Activated CD4-positive, alpha-beta T cell treated with anti-CD3 and anti-CD28 coated beads for 1 hour (primary cell): ENCODE measurements at places on chromosomes 11 and 22.

GRCh38 chr11:97143463-97143862 lies 753.6 kb downstream of the JRKL start:
- DNase-seq: no peak

DNA sequence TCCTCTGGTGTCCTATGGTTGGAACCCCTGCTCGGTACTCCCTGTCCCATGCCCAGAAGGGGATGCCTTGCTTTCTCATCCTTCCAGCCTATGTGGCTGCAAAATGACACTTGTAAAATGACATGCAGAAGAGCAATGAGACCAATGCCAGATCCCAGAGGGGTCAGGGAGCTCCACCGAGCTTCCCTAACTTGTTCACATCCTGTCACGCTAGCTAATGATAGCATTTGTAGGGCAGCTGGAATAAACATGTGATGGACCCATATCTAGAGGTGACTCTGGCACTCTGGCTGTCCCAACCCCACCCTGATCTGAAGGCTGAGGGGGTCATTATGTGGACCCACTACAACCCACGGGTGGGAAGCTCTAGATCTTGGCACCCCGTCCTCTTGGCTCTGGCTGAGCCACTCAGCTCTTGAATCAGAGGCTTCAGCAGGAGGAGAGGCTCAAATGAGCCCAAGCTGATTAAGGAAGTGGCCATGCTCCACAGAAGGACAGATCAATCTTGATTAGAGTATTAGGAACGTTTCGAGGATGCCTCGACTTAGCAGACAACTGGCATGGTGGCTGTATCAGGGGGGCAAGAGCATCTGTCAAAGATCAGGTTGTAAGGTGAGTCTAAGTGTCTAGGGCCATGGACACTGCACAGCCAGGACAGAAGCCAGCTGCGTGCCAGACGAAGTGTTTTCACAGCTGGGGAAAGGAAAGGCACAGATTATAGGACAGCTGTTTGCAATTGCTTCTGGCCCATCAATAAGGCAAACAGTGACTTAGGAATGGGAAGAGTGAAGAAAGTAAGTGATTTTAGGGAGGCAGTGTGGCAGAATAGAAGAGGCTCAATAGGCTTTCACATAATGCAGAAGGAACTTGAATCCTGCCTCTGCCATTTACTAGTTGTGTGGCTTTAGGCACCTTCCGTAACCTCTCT lies 182.8 kb downstream of the KIRREL3 start:
- DNase-seq: no peak

GRCh38 chr11:46330563-46331281 lies 16.5 kb upstream of the DGKZ start:
- DNase-seq: no peak

DNA sequence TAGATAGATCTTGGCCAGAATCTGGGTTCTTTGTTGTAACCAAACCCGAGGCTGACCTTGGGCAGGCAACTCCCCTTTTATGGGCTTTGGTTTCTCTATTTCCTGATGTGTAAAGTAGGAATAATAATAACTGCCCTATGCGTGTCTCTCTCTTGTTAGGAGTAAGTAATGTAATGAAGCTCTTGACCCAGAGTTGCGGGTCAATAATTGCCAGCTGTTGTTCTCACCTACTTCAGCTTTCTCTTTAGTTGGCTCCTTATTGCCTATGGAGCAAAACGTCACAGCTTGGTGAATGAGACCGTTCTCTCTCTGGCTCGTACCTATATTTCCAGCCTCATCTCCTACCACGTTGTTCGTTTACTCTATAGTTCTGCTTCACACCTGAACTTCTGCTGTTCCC lies 56.6 kb upstream of the KIRREL3 start:
- no peak for DNase-seq

- no peak for DNase-seq
These were observed 71.2 kb downstream of the KIRREL3 start for GRCh38 chr11:126929179-126930061.

DNA sequence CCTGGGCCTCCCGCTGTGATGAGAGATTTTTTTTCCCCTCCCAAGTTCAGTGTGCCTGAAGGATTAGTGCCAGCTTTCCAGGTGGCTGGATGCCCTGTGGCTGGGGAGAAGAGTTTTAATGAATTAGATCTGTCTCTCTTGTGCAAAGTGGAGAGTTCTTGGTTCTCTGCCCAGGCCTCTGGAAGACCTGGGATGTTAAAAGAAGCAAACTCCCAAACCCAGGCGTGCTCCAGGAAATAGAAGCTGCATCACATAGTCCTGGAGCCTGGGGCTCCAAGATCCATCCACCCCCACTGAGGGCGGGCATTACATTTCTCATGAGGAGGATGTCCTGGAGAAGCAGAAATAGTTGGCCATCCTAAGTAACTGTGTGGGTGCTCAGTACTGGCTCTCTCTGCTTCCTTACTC lies 30.6 kb downstream of the SDHAF2 start:
- DNase-seq: no peak

- no peak for DNase-seq
These were observed 10.3 kb downstream of the PIK3C2A start for GRCh38 chr11:17197431-17197898.

GRCh38 chr22:21937821-21938070 lies 14.9 kb downstream of the PPM1F start:
- DNase-seq: no peak
